CD4-positive, alpha-beta T cell treated with Interleukin-6 for 4 hours (primary cell): ENCODE measurements at places on chromosomes 7 and 10.

GRCh38 chr10:78398382-78398781, 364.7 kb downstream of the RPS24 start:
- DNase-seq = no peak

DNA sequence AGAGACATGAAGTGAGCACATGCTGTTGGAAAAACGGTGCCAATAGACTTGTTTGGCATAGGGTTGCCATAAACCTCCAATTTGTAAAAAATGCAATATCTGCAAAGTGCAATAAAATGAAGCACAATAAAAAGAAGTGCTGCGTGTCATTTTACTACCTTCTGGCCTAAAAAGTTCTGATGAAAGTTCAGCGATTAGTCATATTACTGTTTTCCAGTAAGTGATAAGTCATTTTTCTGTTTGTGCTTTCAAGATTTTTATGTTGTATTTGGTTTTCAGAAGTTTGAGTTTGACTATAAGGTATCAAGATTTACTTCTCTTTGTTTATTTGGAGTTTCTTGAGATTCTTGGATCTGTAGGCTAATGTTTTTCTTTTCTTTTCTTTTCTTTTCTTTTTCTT, 16.8 kb downstream of the AOAH start:
- DNase-seq = no peak

- no peak for DNase-seq
These were observed 198.3 kb downstream of the ADRA2A start for GRCh38 chr10:111275091-111275490.

- no peak for DNase-seq
These were observed 115.5 kb upstream of the ZNF438 start for GRCh38 chr10:31147210-31147608.

GRCh38 chr10:5045095-5045494, 41.4 kb upstream of the AKR1C2 start:
- DNase-seq = no peak

GRCh38 chr10:52108236-52108635, 205.8 kb upstream of the DKK1 start:
- no peak for DNase-seq

- no peak for DNase-seq
These were observed 909.6 kb downstream of the REEP3 start for GRCh38 chr10:64430690-64431323.

DNA sequence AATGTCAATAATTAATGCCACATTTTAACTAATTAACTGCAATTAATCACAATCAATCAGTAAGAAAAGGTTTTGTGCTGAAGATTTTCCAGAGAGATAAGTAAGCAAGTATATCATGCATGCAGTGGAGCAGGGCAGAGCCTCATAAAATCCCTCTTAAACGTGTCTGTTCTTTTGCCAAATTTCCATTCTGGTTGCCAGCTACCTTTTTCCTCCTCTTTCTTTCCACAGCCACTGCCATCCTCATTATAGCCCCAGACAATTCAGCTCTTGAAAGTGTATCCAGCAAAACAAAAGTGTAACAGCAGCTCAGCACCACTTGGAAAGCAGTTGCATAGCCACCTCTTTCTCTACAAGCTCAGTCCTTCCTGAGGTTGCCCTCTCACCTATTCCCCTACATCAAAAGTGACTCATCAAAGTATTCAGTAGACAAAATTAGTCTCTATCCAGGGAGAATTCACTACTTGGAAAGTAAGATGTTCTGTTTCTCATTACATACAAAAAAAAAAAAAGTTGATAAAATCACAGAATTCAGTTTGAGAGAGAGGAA, 26.9 kb upstream of the EPHB6 start:
- DNase-seq = no peak

- no peak for DNase-seq
These were observed 191.4 kb downstream of the EBF3 start for GRCh38 chr10:129772468-129773358.

DNA sequence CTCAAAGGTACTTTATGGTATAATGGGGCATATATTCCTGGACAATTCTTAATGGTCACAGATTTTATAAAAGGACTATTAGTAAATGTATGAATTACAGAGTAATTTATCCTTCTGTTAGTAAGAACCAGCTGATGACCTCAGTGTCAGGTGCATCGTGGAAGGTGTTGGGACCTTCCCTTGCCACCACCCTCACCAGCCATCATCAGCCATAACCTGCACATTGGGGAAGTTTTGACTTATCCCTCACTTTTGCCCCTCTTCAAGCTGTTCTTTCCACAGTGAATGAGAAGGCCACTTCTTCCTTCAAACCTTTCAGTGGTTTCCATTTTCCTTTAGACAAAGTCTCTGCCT, 52.2 kb downstream of the FIGNL1 start:
- DNase-seq = no peak

DNA sequence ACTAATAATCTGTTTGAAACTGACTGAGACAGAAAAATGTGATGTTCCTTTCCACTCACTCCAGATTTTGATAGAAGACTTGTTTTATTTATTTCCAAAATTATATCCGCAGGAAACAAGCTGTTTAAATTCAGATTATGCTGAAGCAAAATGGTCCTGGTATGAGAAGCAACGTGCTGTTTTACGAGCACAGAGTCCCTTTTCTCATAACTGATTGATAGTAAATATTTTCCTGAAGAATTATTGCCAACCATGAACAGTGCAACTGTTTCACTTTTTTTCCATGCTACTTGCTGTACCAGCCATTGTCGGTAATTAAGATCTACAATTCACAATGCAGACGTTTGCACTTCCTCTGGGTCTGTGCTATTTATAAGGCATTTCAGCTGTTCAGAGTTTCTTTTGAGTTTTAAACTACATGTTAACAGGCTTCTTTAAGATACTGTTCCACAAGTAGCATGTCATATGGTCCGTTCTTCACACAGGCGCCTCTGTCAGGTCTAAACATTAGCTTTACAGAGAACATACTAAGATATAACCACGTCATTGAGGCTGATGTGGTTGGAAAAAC, 103.8 kb downstream of the POLL start:
- no peak for DNase-seq

DNA sequence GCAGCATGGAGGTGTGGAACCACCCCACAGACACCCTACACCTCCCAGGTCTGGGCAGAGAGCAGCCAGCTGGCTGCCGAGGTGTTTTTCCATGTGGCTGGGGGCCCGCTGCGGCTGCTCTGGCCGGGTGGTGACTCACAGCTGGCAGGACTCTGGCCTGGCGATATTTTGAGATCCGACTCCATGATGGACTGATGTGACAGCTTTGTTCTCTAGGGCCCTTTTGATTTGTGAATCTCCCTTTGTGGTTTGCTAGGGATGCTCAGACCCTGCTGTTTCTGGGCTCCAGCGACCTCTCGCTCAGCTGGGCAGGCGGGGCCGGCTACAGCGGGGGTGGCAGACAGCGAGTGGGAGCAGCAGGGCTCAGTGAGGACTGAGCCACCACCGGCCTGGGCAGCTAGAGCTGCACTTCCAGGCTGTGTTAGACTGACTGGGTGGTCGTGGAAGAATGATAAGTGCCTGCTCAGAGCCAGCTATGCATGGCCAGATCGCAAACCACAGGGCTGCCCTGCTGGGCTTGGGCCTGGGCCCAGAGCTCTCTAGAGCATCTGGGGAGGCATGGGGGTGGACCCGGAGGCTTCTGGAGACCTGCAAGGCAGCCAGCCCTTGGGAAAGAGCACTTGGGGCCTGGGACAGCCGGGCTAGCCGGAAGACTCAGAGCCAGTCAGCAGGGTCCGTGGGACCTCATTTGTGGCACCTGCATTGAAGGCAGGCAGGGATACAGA, 46.2 kb upstream of the GDF10 start:
- no peak for DNase-seq

- DNase-seq = no peak
These were observed 101.5 kb downstream of the SLC25A40 start for GRCh38 chr7:87774690-87775089.

DNA sequence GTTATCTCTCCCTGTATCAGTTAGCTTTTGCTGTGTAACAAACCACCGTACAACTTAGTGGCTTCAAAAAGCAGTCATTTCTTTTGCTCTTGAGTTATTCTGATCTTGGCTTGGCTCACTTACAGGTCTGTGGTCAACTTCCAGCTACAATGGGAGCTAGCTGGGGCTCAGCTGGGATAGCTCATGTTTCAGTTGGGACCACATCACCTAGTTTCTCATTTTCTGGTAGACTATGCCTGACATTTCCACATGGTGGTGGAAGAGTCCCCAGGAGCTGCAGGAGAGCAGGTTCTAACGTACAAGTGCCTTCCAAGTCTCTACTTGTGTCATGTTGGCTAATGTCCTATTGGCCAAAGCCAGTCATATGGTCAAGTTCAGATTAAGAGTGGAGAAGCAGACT, 25.8 kb upstream of the PIP4K2A start:
- no peak for DNase-seq

DNA sequence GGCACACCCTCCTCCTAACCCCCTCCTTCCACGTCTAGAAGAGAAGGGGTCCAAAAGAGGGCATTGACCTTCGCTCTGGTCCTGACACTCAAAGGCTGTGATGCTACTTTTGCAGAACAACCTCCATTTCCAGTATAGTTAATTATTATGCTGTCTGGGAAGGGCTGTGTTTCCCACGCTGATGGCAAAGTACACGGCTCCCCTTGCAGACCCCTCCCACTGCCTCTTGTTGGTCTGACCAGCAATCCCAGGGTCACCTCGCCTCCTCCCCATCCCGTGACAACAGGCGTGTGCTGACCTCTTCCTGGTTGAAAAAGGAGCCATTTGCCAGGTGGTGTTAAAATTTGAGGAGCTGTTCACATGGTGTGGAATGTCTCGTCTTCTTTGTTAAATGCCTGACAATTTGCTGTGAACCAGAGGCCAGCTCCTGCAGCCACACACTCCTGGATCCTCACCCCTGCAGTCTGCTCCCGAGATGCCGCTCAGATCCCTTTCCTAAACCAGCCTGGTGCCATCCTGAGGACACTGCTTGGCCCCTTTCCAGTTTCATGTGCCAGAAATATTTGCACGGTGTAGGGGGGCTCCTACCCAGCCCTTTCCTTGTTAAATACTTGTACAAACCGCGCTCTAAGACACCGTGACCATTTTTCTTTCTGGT, 321.7 kb downstream of the WDR37 start:
- DNase-seq = no peak

DNA sequence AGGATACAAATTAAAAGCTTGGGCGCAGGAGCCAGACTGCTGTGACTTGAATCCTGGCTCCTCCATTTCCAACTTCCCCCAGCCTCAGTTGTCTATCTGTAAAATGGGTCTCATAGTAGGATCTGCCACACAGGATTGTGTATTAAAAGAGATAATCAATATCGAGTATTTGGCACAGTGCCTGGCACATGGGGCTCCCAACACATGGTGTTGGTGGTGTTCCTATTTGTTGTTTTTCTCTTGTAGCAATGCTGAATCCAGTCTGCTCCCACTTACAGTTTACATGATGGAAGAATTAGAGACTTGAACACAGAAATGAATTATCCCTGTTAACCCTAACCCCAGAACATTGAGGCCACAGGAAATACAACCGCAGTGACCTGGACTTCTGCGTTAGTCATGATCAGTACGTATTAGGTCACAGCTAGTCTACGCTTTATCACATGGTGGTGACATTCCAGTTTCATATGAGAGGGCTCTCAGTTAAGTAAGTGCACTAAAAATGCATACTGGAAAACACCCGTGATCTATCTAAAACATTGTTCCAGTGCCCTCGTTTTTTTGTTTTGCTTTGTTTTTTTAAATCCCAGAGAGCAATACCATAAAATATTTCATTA, 169.5 kb upstream of the KLF14 start:
- no peak for DNase-seq

DNA sequence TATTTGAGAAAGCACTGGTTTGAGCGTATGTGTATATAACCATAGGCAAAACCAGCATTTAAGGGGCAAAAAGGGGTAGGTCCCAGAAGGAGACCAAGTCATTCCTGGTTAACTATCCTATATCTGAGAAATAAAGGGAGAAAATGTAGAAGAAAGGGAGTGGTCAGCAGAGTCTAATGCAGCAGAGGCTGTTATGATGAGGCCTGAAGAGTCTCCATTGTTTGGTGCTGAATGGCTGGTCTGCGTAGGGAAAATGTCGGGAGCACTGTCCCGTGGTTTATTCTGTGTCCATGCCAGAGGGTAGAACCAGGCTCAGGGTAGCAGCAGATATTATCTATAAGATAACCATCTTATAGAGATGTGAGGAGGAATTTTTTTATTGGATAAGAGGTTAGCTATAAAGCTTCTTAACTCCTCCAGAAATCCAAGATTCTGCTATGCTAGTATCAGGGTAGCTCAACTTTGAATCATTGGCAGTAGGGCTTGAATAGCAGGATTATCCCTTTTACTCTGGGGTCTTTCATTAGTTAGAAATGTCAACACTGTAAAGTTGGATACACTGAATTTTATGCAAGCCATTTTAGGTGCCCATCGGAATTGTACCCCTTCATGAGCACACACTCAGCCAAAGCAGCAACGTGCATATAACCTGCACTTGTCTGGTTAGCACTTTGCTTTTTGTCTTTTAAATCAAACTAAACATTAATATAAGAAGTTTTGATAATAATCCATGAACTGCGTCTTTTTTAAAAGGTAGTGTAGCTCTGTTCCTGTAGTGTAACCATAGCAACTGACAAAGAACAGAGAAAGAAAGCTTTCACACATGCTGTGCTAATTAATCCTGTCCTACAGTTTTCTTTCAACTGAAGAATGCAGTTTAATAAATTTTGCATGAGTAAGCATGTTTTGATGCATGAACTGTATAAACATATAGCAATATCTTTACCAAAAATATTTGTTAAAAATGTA, 312.0 kb upstream of the FZD1 start:
- no peak for DNase-seq

- peak; percentile 70 for DNase-seq
These were observed 178.3 kb downstream of the PRKCQ start for GRCh38 chr10:6401558-6402348.

DNA sequence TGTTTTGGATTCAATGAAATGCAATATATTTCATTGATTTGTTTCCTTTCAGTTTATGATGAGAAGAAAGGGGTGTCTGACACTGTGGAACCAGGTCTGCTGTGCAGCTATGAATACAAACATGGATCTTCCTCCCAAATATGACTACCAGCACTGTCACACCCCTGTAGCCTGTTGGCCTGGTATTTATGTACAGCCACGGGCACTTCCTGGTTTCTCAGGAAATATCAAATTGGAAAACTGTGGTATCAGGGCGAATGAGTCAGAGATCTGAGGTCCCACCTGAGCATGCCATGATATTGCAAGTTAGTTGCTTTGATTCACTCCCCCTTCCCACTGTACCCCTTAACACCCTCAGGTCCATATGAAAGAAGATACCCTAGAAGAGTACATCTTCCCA, 87.8 kb downstream of the DNMBP start:
- no peak for DNase-seq
